ENCODE measurements at places on chromosomes 7 and 10.

DNA sequence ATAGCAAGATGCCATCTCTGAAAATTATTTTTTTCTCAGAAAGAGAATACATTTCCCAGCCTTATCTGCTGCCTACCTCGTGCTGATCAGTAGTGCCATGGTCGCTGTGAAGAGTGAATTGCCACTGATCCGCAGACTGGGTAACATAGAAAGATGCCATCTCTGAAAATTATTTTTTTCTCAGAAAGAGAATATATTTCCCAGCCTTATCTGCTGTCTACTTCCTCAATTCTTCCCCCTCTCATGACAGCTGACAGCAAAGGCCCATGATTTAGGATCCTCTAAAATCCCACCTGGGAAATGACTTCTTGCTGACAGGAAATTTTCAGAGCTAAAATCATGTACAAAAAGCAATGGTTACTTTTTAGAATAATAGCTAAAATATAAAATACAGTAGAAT is 92.5 kb upstream of the AHR start:
- no peak for DNase-seq

DNA sequence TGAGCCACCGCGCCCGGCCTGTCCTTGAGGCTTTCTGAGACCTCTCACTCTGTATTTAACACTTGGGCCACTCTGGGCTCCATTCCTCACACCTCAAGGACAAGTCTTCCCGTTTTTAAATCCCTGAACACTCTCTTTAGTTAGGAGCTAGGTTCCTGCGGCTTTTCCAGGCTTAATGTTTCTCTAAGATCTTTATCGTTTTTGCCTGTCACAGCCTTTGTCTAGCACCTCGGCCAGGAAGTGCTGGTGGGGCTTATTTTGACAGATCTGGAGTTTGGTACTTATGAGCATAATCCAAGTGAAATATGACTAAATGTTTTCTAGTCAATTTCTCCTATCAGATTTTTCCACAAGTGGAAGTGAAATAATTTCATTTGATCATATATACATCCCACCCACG is 186.6 kb downstream of the DPY19L1 start:
- no peak for DNase-seq

DNA sequence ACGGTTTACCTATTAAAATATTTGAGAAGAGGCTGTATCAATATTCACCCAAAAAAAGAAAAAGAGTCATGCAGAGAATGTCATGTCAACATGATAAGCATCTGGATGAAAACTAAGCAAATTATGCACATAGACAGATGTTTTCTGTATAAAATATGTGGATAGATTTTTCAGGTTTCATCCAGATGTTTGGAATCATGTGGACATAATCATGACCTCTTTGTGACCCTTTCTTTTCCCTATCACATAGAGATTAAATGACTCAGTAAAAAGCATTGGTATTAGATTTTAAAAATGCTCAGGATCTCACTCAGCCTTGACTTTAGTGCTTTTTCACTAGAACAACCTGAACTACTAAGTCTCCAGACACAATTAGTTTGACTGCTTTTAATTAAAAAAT is 90.0 kb downstream of the FOXP2 start:
- no peak for DNase-seq

GRCh38 chr10:28839600-28840007 is 162.3 kb downstream of the BAMBI start:
- DNase-seq: peak; percentile 37

GRCh38 chr7:140196361-140197217 is 19.8 kb upstream of the KDM7A start:
- no peak for DNase-seq

DNA sequence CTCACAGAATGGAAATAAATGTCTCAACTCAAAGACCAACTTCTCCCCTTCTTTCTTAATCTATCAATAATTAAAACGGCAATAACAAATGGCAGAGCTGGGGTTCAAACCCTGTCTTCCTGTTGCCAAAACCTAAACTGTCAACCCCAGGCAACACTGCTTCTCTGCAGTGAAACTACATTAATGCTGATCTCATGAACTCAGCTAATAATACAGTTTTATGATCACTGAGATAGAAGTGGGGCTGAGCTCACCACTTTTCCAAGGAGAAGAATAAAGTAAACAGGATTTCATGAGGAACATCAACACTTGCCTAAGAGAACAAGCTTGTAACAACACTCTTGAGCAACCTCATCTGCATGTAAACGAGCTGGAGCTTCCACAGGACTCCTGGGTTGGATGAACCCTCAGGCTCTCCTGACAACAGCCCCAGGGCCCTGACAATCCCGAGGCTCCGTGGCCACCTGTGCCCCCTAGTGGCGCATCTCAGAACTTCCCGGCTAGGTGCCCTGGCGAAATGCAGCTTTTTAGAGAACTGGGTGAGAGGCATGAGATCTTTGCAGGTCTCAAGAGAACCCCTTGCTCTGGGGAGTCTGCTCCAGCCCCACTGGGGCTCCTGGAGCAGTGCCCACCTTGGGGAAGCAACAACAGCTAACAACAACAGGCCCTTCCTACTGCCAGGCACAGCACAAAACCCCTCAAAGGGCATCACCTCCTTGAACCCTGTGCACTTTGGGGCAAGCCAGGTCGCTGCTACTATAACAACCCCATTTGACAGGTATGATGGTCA is 169.3 kb downstream of the SH3PXD2A start:
- DNase-seq: no peak

DNA sequence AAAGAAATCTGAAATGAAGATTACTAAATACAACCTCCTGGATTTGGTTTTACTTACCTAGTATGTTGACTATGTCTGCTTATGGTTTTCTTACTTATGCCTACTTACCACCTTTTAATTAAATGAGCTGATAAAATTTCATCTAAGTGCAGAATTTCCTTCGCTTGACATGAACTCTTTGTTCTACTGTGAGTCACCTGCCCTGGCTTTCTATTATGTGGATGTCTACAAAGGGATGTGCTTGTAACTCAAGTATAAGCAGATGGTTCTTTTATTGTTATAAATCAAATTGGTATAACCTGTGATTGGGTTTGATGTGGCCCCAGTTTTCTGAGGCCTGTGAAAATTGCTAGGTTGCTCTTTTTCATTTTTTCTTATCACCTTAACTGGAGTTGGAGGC is 389.1 kb upstream of the ANKRD30A start:
- no peak for DNase-seq

GRCh38 chr7:21256310-21256877 is 171.5 kb upstream of the SP4 start:
- no peak for DNase-seq

DNA sequence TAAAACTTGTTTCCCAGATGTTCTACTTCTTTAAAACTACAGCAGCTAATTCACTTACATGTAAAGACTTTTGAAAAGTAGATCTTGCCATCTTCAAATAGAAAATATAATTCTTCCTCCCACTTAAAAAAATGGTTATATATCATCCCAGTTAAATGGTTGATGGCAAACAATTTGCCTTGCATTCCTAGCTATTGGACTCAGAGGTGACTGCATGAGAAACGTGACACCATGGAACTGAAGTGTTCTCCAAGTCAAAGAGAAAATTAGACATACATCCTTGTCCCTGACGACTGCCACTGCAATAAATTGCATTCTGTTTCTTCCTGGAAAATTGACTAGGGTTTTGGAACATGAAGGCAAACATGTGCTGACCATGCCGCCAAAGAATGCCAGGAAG is 95.0 kb upstream of the POM121L12 start:
- DNase-seq: no peak

DNA sequence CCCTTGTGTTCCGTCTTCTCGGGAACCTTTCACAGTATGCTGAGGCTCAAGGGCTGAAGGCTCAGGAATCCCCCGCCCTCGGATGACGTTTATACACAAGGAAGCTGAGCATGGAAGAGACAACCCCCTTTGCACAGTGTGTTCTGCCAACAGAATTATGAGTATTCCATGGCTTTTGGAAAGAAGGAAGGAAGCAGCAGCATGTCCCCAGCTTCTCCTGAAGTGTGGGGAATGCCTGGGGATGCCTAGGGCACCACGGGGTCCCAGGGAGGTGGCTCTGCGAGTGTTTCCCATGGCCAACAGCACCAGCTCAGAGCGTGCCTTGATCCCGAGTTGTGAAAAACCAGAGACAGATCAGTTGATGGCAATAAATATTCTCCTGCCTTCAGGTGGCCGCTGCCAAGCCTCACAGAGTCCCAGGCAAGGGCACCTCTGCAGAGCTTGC is 88.8 kb upstream of the DDC start:
- no peak for DNase-seq

DNA sequence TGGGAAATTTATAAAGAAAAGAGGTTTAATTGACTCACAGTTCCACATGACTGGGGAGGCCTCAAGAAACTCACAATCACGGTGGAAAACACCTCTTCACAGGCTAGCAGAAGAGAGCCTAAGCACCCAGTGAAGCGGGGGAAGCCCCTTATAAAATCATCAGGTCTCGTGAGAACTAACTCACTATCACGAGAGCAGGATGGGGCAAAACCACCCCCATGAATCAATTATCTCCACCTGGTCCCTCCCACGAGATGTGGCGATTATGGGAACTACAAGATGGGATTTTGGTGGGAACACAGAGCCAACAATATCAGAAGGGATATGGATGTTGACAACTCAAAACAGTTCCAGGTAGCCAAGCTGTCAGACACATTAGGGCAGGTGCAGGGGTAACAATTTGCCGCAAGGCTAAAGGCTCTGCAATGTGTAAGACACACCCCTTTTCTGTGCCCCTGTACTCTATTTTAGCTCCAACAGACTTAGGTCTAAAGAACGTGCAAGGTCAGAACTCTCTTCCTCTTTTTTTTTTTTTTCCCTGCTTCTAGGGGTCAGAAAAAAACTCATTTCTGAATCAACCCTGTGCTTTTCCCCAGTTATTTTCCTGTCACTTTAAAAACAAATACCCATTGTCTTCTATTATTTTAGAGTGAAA is 30.7 kb upstream of the RBM20 start:
- DNase-seq: no peak

GRCh38 chr10:53025172-53025711 is 252.7 kb upstream of the MBL2 start:
- peak; percentile 43 for DNase-seq

- DNase-seq: no peak
These were observed 646 bp downstream of the SGCE start for GRCh38 chr7:94655126-94655847.

GRCh38 chr7:40502359-40502758 is 367.6 kb downstream of the SUGCT start:
- no peak for DNase-seq

DNA sequence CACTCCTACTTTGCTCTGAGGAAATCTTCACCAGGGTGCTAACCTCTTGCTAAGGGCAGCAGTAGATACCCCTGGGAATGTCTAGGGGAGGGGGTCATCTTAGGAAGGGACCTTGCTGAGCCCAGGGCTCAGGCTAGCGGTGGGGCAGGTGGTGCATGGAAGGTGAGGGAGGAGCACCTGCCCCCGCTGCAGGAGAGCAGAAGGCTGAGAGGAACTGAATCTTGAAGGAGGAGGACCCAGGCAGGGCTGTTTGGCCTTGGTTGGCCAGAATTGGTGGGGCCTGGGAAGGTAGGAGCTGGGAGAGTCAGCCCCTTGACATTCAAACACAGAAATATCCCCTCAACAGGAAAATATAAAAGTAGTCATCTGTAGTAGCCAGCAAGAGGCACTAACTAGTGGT is 7.0 kb downstream of the CALHM3 start:
- no peak for DNase-seq

DNA sequence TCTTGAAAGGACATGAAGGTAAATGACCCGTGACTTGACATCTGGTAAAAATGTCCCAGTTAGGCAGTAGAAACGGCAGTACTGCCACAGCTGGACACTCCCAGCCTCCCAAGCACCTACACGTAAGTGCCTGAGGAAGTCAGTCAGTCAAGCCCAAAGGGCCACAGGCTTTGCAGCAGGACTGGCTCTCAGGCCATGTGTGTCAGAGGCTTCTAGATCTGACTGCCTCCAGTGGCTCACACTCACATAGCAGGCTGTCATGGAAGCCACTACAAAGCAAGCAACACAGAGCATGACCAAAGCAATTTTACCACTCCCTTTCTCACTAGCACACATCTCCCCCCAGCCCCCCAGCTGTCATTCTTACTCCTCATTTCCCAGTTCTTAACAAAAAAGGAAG is 17.8 kb upstream of the CCNJ start:
- DNase-seq: no peak

- DNase-seq: no peak
These were observed 93.8 kb upstream of the MTPN start for GRCh38 chr7:136070736-136071505.

GRCh38 chr7:155806096-155806871 is 6.0 kb downstream of the SHH start:
- no peak for DNase-seq

- DNase-seq: no peak
These were observed 62.1 kb downstream of the FAM185A start for GRCh38 chr7:102810916-102811315.

DNA sequence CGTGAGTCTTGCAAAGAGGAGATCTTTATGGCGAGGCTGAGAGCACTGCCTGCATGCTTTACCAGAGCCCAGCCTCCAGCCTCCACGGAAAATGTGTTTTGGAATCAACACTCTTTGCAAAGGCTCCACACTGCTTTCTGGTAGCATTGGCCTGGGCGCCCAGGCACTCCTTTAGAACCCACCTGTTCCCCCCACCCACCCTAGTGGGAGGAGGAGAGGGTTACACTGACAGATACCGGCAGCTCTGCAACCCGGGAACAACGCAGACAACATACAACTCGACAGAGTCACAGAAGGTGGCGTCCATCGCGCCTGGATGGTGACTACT is 5.5 kb upstream of the MNX1 start:
- no peak for DNase-seq

GRCh38 chr10:92811986-92812385 is 36.3 kb upstream of the EXOC6 start:
- DNase-seq: no peak

DNA sequence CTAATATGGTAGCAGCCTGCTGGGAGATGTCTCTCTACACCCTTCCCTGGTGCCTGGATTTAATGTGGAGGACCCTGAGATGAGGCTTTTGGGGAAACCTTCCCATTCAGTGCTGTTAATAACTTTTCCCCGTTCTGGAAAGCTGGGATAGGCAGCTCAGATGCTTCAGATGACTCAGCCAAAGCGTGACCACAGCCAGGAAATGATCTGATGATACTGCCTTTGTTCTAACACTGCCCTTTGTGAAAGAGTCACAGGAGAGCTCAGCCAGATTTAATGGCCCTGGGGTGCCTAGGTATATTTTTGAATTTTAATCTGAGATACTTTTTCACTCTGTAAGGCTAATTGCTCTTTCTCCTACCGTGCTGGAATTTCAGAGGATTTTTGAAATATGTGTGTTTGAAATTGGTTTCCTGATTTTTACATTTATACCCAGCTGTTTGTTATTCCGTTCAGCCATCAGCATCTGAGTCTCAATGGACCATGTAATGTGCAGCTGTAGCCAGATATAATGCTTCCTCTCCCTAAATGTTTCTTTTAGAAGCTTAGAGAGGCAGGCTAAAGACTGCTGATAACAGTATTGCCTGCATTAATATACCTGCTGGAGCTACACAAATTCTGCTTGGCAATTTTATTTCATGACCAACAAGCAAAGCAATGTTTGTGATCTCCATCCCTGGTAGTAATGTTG is 17.8 kb downstream of the CELF2 start:
- peak; percentile 56 for DNase-seq

- DNase-seq: no peak
These were observed 60.2 kb downstream of the NRP1 start for GRCh38 chr10:33274096-33274785.
